Left ventricle myocardium superior (tissue), 1 donor: ENCODE measurements at places on chromosomes 2 and 18.

- DNase-seq, result no peak
These were observed 300.7 kb downstream of the NOL4 start for GRCh38 chr18:33923980-33924379.

DNA sequence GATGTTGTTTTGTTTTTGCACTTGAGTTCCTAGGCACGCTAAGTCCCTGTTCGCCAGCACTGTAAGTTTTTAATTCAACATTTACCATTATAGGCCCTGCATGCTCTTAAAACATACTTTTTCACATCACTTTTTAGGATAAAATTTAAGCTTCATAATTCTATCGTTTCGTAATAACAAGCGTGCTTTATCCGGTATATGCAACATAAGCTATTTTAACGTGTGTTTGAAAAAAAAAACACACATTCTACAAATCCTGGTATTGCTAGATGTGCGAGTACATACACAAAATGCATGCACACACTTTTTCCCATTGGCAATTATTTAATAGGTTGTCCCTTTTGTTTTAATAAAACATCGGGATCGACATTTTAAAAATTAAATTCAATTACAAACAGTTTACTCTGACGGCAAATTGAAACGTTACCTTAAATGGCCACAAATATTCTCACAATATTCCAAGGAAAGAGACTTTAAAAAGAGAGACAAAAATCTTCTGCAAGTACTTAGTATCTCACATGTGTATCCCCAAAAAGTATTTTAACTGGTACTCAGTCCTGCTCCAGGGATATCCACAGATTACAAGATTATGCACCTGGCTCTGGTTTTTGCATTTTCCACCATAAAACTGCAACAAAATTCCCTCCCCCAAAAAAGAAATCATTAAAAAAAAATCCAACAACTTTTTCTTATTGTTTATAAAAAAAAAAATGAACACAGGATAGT, 1.0 kb upstream of the TCF4 start:
- no peak for DNase-seq

DNA sequence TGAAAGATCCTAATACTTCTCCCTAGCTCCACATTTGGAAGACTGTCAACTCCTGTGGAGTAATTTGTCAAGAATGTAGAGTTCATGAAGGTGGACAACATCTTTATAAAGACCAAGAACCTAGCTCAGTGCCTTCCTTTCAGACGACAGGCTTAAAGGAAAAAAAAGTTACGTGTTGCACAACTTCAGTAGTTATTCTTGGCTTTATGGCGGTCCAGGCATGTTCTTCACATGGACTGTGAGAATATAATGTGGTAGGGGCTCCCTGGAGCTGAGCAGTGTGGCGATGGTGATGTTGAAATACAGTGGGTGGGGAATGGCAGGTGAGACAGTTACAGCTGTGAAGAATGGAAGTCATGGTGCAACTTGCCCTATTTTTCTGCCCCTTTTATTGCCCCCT, 3.9 kb downstream of the TAF1B start:
- no peak for DNase-seq

GRCh38 chr2:10410001-10410822, 37.9 kb downstream of the ODC1 start:
- DNase-seq, result no peak

DNA sequence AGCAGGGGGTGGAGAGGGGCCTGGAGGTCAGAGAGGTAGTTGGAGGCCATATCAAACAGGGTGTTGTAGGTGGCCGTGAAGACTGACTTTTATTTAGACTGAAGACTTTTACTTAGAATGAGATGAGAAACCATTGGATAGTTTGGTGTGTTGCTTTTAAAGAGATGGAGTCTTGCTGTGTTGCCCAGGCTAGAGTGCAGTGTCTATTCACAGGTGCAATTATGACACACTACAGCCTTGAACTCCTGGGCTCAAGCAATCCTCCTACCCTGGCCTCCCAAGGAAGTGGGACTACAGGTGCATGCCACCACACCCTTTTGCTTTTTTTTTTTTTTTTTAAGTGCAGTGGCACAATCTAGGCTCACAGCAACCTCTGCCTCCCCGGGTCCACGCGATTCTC, 2.5 kb upstream of the LRPPRC start:
- no peak for DNase-seq

DNA sequence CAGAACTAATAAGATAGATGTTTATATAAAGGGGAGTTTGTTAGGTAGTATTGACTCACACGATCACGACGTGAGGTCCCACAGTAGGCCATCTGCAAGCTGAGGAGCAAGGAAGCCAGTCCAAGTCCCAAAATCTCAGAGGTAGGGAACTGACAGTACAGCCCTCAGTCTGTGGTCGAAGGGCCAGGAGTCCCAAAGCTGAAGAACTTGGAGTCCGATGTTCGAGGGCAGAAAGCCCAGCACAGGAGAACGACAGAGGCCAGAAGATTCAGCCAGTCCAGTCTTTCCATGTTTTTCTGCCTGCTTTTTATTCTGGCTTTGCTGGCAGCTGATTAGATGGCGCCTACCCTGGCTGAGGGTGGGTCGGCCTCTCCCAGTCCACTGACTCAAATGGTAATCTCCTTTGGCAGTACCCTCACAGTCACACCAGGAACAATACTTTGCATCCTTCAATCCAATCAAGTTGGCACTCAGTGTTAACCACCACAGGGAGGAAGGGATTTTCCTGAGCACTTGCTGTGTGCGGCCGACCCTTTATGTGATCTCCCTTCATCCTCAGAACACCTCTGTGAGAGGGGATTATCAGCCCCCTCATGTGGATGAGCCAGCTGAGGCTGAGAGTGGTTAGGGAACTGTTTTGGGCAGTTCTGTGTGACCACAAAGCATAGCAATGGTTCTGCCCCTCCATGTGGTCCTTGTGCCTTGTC, 78.3 kb downstream of the RNF144A start:
- peak; percentile 48 for DNase-seq

DNA sequence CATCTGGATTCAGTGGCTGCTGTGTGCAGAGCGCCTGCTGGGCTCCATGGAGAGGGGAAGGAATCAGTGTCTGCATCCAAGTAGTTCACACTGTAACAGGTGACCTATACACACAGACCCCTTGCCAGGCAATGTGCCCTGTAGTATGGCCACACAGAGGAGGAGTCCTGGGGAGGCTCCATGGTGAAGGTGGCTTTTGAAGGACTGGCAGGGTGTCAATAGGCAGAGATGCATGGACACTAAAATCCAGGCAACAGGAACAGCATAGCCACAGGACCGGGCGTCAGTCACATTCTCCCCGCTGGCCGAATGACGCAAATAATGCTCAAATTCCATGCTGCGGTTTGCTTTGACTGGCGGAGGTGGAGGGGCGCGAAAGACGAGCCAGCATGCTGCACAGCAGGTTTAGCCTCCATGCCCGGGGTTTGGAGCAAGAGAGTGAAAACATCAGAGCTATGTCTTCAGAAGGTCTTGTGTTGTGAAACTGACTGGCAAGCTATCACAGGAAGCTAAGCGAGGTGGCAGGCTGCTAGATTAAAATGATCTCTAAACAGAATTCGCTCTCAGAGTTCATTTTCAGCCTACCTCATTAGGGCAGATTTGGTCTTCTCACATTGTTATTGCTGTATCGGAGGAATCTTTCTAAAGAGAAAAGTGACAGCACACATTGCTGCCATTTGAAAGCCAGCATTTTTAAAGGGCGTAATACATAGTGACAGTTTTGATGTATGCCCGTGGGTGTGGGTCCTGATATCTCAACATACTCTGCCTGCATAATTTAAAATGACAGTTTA, 1.2 kb upstream of the CHMP1B start:
- DNase-seq, result peak; percentile 67

- no peak for DNase-seq
These were observed 63.9 kb upstream of the SPATS2L start for GRCh38 chr2:200242570-200242969.

- no peak for DNase-seq
These were observed 44.0 kb upstream of the LRRTM4 start for GRCh38 chr2:77566131-77566530.
